ENCODE measurements at places on chromosomes 3 and 15.

DNA sequence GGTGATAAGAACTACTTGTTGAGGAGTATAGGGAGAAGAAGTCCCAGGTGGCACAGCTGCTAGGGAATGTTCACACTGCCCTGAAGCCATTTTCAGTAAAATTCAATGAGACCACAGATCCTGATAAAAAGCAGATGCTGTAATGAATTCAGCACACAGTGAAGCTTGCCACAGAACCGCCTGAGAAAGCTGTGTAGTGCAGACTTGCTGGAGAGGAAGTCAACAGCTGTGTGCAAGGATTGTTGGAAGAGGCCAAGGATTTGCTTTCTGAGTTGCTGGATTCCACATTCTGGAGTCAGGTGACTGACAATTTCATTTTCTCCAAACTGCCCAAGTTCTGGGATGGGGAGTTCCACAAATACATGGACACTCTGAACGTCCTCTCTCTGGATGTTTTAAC lies 70.9 kb downstream of the ANP32A start:
- DNase-seq = no peak

DNA sequence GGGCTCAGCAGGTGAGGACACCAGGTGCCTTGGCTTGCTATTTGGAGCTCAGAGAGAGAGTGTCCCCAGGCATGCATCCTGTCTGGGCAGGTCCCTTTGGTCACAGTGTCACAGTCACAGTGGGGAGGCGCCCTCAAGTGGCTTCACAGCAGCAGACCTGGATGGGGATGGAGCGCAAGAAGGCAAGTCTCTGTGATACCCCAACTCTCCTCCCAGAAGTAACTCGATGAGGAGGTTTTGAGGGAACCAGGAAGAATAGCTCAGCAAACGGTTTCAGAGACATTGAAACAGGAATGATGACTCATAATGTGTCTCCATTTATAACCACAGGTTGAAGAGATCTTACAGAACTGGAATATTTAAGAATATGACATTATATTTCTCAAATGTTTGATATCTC lies 66.5 kb upstream of the SH3GL3 start:
- peak; percentile 68 for DNase-seq

DNA sequence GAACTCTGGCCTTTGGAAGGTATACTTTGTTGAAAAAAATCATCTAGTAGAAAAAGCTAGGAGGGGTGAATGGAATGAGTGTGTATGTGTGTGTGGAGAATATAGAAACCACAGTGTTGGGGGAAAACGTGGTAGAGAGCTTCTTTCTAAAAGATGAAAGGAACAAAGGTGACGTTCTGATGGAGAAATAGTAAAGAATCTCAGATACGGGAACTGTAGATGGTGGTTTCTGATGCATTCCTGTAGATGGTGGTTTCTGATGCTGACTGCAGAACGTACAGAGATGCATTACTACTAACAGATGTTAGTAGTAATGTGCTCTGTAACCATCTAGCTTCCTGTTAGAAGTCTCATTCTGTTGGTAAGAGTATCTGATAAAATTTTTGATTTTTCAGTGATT lies 60.2 kb downstream of the VPS8 start:
- DNase-seq = no peak

GRCh38 chr15:92954578-92954977 lies 54.5 kb downstream of the CHD2 start:
- DNase-seq = peak; percentile 67
